Stomach (tissue), 19 donors: ENCODE measurements at places on chromosomes 1 and 21. TPM values are rescaled to one million over a fixed set of nuclear protein-coding genes. Genes with fewer than 3 reads are reported as not detected.

CLCA4 gene
- total RNA-seq: not detected

TFF3 gene
- 2.0 TPM for total RNA-seq

APOBEC4 gene
- not detected for total RNA-seq

BRDT gene
- not detected for total RNA-seq

NEK2 gene
- total RNA-seq: not detected

CFHR2 gene
- not detected for total RNA-seq

CR2 gene
- total RNA-seq: not detected

AQP10 gene
- not detected for total RNA-seq

FLG2 gene
- total RNA-seq: not detected

WASF2 gene
- 47.0 TPM for total RNA-seq

RNF186 gene
- not detected for total RNA-seq

DCST2 gene
- 158 TPM for total RNA-seq

SPRR2F gene
- total RNA-seq: not detected

TSACC gene
- total RNA-seq: not detected

FNBP1L gene
- total RNA-seq: 55.8 TPM

DENND2C gene
- total RNA-seq: 1.7 TPM

NID1 gene
- 214 TPM for total RNA-seq

DAP3 gene
- total RNA-seq: 106 TPM

MTARC1 gene
- 9.9 TPM for total RNA-seq

GRCh38 chr1:41713557-41714327 lies 205.0 kb downstream of the HIVEP3 start:
- peak; percentile 77 for DNase-seq

DNA sequence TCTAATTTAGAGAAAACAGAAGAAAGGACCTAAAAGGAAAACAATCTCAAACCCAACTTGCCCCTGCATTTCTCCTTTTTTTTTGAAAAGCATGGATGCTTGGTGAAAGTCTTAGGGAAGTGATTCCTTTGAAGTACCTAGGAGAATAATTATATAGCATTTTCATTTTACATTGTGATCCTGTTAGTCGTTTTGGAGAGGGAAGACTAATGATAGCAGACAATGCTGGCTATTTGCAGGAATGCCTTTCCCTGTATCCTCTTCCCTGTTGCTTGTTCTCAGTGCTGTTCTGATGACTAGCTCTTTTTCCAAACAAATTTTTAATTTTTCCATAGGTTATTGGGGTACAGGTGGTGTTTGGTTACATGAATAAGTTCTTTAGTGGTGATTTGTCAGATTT lies 53.9 kb downstream of the LAMC1 start:
- no peak for DNase-seq

DNA sequence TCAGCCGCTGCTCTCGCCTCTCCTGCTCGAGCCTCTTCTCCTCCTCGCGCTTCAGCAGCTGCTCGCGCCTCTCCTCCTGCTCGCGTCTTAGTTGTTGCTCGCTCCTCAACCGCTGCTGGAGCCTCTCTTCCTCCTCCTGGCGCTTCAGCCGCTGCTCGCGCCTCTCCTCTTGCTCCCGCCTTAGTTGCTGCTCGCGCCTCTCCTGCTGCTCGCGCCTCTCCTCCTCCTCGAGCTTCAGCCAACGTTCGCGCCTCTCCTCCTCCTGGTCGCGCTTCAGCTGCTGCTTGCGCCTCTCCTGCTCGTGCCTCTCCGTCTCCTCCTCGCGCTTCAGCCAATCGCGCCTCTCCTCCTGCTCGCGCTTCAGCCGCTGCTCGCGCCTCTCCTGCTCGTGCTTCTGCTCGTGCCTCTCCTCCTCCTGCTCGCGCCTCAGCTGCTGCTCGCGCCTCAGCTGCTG lies 3.7 kb downstream of the TCHH start:
- no peak for DNase-seq

- no peak for DNase-seq
These were observed 28.8 kb downstream of the SERBP1 start for GRCh38 chr1:67401443-67401842.

DNA sequence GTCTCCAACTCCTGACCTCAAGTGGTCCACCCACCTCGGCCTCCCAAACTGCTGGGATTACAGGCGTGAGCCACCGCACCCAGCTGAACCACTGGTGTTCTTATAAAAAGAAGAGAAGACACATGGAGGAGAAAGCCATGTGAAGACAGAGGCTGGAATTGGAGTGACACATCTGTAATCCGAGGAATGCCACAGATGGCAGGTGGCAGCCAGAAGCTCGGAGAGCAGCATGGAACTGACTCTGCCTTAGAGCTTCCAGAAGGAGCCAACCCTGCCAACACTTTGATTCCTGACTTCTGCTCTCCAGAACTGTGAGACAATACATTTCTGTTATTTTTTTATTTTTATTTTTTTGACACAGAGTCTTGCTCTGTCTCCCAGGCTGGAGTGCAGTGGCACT lies 59.0 kb upstream of the ATP2B4 start:
- no peak for DNase-seq

- peak; percentile 37 for DNase-seq
These were observed 4.7 kb downstream of the CCDC190 start for GRCh38 chr1:162856260-162856659.

- DNase-seq: no peak
These were observed 122.8 kb downstream of the CRB1 start for GRCh38 chr1:197390856-197391255.

GRCh38 chr1:193519922-193520321 lies 333.5 kb upstream of the B3GALT2 start:
- no peak for DNase-seq

GRCh38 chr1:109493227-109493626 lies 667 bp upstream of the CYB561D1 start:
- no peak for DNase-seq

- no peak for DNase-seq
These were observed 11.2 kb downstream of the MEF2D start for GRCh38 chr1:156489166-156489934.

- no peak for DNase-seq
These were observed 22.7 kb downstream of the SYNJ1 start for GRCh38 chr21:32705139-32705538.

DNA sequence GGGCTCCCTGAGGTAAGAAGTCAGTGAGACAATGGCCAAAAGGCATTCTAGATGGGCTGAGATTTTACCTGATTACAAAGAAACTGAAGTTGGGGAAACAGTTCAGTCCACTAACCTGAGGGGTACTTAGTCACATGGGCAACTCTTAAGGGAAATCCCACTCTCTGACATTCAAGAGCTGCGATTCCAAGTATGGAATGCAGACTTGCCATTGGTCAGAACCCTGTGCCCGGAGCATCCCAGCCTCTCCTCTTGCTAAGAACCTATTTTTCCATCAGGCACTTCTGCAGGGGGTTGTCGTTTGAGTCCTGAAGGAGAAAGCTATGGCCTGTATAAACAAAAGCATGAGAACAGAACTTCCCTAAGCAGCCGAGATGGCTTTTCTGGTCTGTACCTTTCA lies 434.9 kb upstream of the DAB1 start:
- DNase-seq: no peak

DNA sequence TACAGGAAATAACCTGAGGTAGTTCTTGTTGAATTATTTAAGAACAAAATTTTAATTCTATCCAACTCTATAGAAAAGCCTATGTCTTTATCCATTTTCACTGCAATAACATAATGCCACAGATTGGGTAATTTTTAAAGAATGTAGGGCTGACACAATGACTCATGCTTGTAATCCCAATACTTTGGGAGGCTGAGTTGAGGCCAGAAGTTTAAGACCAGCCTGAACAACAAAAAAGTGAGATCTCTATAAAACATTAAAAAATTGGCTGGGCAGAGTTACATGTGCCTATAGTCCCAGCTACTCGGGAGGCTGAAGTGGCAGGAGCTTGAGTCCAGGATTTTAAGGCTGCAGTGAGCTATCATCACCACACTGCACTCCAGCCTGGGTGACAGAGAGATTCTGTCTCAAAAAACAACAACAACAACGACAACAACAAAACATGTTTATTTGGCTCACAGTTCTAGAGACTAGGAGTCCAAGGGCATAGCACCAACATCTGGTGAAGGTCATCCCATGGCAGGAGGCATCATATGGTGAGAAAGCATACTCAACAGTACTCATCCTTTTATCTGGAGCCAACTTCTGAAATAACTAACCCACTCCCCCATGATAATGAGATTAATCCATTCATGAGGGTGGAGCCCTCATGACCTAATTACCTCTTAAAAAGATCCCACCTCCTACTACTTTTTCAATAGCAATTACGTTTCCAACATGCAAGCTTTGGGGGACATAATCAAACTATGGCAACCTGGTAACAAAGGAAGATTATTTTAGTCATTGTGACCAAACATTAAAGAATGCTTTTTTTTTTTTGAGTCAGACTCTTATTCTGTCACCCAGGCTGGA lies 59.6 kb downstream of the ABL2 start:
- DNase-seq: no peak

GRCh38 chr1:233031521-233031920 lies 81.1 kb downstream of the NTPCR start:
- DNase-seq: peak; percentile 55

- peak; percentile 11 for DNase-seq
These were observed 60.9 kb downstream of the TBX19 start for GRCh38 chr1:168341483-168341975.

- DNase-seq: peak; percentile 69
These were observed 50.1 kb upstream of the RWDD3 start for GRCh38 chr1:95183952-95184351.

DNA sequence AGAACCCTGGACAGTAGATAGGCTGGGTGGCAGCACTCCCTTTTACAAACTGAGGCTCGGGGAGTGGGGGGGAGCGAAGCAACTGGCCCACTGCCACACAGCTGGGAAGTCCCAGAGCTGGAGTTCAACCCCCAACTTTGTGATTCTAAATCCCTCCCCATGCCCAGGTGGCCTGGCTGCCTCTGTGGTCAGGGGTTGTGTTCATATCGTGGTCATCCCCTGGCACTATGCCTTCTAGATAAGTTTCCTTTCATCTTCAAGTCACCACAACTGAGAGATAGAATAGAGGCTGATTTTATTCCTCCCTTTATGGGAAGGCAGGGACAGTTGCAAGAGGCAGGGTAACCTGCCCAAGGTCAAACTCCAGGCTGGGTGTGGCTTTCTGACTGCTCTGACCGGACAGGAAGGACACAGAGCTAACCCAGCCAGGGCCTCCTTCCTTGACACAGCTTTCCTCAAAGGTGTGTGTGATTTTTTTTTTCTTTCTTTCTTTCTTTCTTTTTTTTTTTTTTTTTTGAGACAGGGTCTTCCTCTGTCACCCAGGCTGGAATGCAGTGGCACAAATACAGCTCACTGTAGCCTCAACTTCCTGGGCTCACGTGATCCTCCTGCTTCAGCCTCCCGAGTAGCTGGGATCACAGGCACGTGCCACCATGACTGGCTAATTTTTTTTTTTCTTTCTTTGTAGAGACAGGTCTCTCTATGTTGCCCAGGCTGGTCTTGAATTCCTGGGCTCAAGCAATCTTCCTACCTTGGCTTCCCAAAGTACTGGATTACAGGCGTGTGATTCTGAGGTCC lies 18.4 kb upstream of the TNFRSF1B start:
- peak; percentile 69 for DNase-seq

- DNase-seq: no peak
These were observed 144.7 kb downstream of the PCBP3 start for GRCh38 chr21:45788198-45788597.

GRCh38 chr1:182127656-182128055 lies 66.1 kb upstream of the ZNF648 start:
- no peak for DNase-seq

GRCh38 chr1:154954541-154954940 lies 1.4 kb downstream of the PBXIP1 start:
- peak; percentile 4 for DNase-seq

GRCh38 chr21:45414396-45415187 lies 9.6 kb downstream of the COL18A1 start:
- no peak for DNase-seq

DNA sequence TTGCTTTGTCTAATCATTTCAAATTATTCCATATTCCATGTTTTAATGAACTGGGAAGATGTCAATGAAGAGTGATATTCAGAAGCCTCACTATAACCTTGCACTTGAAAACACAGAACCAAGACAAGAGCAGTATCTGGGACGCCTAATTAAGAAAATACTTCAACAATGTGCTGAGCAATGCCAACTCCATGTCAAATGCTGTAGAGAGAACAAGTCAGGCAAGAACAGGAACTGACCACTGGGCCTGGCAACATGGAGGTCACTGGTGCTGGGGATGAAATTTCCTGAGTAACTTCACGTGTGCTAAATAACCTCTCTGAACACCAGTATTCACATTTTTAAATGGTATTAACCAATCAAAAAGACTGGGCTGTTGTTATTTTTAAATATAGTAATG lies 22.8 kb downstream of the HEATR1 start:
- no peak for DNase-seq
